Memory B cell (primary cell): ENCODE measurements at places on chromosomes 12 and 14.
A peak's percentile ranks its signal among the peaks of the same experiment; 100 is the strongest.

GRCh38 chr12:131860472-131861260, 32.5 kb downstream of the MMP17 start:
- DNase-seq, result no peak

GRCh38 chr14:95915330-95915729, 38.7 kb downstream of the TUNAR start:
- no peak for DNase-seq

DNA sequence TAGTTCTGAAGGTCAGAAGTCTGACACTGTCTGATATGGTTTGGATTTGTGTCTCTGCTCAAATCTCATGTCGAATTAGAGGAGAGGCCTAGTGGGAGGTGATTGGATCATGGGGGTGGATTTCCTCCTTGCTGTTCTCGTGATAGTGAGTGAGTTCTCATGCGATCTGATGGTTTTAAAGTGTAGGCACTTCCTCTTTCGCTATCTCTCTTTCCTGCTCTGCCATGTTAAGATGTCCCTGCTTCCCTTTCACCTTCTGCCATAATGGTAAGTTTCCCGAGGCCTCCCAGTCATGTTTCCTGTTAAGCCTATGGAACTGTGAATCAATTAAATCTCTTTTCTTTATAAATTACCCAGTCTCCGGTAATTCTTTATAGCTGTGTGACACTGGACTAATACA, 84.1 kb upstream of the TMTC1 start:
- no peak for DNase-seq

DNA sequence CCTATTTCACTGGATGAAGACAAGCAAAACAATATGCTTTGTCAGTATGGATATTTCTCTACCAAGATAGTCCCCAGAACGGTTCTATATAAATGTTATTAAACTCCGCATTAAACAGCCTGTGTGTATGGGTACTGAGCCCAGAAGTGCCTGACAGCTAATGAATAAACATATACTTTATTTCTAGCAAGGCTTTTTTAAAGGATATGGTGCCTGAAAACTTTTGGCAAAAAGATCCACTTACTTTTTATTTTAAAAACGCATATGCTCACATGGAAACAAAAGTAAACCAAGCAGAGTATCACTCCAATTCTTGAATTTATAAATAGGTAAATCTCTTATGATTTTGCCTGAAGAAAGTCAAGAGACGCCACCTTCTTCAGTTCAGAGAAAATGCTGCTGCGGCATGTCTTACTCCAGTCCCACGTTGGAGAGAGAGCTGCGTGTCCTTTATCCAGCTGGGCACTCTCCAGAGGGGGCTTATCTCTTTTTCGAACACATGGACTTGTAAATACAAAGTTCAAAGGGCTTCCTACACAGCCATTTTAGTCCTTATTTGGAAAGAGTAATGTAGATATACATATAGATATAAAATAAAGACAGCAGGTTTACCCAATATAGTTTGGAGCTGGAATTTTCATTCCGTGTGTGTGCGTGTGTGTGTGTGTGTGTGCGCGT, 264.2 kb downstream of the ADAMTS20 start:
- DNase-seq, result no peak

GRCh38 chr12:52477651-52478050, 4.0 kb upstream of the KRT6C start:
- no peak for DNase-seq

- peak; percentile 70 for DNase-seq
Measured at GRCh38 chr14:93112891-93113677, 2.6 kb downstream of the ITPK1 start.

DNA sequence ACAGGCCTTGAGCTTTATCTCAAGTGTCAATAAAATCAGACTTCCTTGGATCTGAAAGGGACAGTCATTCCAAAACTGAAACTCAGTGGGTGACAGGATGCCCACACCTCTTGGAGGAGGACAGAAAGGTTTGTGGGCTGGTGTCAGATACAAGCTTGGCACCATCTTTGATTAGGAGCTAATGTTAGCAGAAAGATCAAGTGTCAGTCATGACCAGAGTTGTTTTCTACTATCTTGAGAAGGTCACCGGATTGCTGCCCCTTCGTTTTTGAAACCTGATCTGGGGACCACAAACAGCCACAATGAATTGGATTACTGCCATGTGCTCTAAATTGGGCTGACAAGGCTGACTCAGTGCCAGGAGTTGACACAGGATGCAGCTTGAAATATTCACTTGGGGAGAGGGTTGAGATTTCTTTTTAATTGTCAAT, 88.3 kb downstream of the OTOGL start:
- no peak for DNase-seq

GRCh38 chr12:16121953-16122352, 155.5 kb downstream of the SLC15A5 start:
- DNase-seq, result no peak

DNA sequence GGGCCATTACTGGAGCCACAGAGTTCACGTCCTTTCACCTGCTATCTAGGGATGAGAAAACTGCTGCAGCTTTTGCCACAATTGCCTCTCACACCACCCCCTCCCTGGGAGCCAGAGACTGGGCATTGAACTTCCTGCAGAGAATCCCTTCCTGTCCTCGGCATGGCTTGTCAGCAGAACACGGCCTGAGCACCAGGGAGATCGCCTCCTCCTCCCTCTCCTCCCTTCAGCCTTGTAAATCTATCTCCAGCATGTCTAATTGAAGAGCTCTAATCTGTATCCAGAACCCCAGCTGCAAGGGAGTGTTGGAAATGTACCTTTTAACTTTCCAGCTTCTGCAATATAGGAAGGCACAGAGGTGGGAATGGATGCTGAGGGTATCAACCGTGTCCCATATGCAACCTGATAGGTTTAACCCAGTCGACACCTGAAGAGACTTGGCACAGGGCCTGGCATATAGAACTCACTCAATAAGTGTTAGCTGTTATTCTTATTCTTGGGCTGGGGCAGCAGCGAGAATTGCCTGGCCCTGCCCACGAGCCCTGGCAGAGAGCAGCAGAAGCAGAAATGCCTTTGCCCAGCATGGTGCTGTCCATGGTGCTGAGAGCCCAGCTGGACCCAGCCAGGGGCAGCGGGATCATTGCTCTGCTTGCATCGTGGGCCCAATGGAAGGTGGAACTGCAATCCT, 26.8 kb downstream of the TMEM63C start:
- peak; percentile 30 for DNase-seq

GRCh38 chr14:69664865-69665526, 53.6 kb downstream of the SUSD6 start:
- DNase-seq, result no peak

GRCh38 chr14:79658221-79658620, 553.1 kb downstream of the DIO2 start:
- DNase-seq, result no peak

DNA sequence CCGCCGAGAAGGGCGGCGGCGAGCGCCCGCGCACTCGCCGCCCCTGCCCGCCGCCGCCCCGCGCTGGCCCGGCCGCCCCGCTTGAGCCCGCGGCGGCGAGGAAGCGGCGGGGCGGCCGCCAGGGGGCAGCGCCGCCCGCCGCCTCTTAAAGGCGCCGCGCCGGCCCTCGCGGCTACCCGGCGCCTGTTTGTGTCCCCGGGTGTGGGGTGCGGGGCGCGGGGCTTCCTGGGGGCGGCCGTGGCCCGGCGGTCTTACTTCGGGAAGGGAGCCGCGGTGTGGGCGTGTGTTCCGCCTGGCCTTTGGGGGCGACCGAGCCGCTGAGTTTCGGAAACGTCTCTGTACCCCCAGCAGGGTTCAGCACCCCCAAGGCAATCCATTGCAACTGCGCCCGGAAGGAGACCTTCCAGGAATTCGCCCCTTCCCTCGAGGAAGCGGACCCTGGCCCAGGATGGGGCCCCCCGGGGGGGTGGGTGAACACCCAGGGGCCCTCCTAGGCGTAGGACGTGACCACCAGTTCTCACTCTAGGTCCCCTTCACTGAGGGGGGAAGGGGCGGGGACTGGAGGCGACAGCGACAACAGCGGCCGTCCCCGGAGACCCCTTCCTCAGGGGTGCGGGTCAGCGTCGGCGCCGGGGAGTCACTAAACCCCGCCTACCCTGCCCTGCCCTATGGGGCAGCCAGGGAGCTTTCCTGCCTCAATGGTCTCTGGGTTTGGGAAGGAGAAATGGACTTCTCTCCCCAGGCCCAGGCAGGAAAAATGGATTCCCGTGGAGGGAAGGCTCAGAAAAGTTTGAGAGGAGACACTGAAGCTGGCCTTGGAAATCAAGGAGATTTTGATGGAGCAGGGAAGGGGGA, at the start of gene ITPK1:
TSS of gene ITPK1 (minus strand) at position 105 of the 855 bp plus-strand sequence. CDS start 762 bp downstream, outside the sequence.
- DNase-seq, result peak; percentile 75

DNA sequence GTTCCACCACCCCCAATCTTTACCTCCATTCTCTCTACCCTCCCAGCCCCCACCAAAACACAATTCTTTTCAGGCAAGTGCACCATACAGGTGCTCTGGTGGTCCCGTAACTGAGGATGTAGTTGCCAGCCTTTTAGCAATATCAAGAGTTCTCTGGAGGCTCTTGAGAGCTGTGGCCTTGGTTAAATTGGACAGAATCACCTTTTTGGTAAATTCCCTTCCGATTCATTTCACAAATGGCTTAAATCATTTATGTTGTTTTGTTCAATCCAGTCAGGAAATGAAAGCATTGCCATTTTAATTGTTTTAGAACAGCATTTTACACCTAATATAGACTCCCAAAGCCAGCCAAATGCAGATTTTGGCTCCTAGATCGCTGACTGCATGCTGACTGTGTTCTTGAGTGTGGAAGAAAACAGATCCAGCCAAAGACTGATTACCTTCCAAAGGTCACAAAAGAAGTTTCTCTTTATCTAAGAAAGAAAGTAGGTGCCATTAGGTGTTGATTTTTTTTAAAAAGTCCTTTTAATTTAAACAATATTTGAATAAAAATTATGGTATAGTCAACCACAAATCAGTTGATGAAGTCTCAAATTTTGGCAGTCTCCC, 25.6 kb downstream of the CRADD start:
- DNase-seq, result no peak

- no peak for DNase-seq
Measured at GRCh38 chr14:73428353-73428824, 30.0 kb downstream of the NUMB start.
